ENCODE measurements at places on chromosomes 11 and 22. TPM values are rescaled to one million over a fixed set of nuclear protein-coding genes. Genes with fewer than 3 reads are reported as not detected.

BTBD18 gene
- total RNA-seq = not detected

RCOR2 gene
- 2.7 TPM for total RNA-seq

APOL6 gene
- total RNA-seq = 16.2 TPM

BACE1 gene
- 24.6 TPM for total RNA-seq

MAP6 gene
- 0.73 TPM for total RNA-seq

SLC25A45 gene
- 3.3 TPM for total RNA-seq

IGSF9B gene
- 0.37 TPM for total RNA-seq

OR8G1 gene
- not detected for total RNA-seq

NUDT22 gene
- 51.8 TPM for total RNA-seq

PRSS23 gene
- total RNA-seq = 57.0 TPM

OR4D10 gene
- not detected for total RNA-seq

CATSPERZ gene
- not detected for total RNA-seq

ZMAT5 gene
- 20.6 TPM for total RNA-seq

ACO2 gene
- 82.9 TPM for total RNA-seq

OR4B1 gene
- not detected for total RNA-seq

TMPRSS6 gene
- not detected for total RNA-seq

MIOX gene
- total RNA-seq = not detected

FBLN1 gene
- 199 TPM for total RNA-seq

PVALB gene
- total RNA-seq = not detected

ALX4 gene
- not detected for total RNA-seq
